Stimulated activated CD4-positive, alpha-beta T cell treated with anti-CD3 and anti-CD28 coated beads, Interleukin-15, amount 100 ng/mL, for 48 hours (primary cell): ENCODE measurements at places on chromosomes 2 and 18.

- DNase-seq = no peak
These were observed 42.0 kb downstream of the RDH14 start for GRCh38 chr2:18518116-18519111.

DNA sequence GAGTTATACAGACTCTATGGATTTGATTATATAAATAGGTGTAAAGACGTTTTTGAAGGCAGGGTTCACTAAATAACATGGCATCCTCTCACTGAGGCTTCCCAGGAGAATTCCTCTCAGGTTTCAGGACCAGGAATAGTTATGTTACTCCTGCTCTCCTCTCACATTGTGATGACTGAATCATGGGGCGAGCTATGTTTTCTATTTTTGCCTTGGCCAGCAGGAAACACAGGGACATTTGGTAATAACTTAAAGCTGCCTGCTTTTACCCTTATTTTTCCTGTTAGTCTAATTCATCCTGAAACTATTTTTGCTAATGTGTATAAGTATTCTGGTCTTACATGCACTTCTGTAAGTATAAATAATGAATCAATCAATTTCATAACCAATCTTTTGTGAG lies 115.3 kb upstream of the ITGB6 start:
- DNase-seq = no peak

GRCh38 chr2:127577973-127578372 lies 42.5 kb downstream of the MYO7B start:
- no peak for DNase-seq

GRCh38 chr2:67612576-67613042 lies 215.5 kb downstream of the ETAA1 start:
- DNase-seq = no peak

GRCh38 chr2:49271060-49271606 lies 116.8 kb upstream of the FSHR start:
- no peak for DNase-seq

DNA sequence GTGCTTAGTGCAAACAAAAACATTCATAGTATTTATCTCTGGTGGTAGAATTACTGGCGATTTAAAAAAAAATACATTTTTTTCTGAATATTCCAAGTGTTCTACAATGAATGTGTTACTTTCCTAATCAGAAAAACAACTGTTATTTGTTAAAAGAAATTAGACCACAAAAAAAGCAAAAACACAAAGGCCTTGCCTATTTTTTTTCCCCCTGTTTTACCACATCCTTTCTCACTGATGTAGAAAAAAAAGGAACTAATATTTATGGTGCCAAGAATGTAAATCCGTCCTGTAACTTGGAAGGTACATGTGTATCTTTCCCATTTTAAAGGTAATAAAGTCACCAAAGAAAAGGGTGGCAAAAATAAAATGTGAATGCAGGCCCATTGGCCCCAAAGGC lies 28.4 kb upstream of the MGAT4A start:
- no peak for DNase-seq

DNA sequence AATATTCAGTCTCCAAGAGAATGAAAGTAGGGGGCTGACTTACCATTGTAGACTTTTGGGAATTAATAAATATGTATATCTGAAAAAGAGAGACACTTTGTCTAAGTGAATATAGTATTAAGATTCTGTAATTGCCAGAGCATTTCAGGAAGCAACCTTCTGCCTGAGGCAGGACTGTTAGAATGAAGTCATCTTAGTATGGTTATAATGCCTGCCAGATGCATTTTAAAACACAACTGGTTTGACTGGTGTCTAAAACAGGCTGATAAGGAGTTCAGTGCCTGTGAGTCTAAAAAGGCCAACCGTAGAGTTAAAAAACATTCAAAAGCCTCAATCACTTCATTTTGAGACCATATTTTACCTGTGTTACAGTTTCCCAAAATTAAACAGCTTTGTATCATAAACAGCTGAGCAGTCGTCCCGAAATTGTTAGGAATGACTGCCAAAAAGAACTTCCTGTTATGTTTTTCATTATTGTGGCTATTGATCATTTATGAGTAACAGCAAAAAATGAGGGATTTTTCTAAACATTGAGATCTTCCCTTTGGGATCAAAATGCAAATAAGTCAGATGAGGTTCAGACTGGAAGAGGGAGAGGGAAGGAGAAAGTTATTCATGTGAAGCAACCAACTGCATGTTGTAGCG lies 443.9 kb downstream of the PID1 start:
- no peak for DNase-seq

DNA sequence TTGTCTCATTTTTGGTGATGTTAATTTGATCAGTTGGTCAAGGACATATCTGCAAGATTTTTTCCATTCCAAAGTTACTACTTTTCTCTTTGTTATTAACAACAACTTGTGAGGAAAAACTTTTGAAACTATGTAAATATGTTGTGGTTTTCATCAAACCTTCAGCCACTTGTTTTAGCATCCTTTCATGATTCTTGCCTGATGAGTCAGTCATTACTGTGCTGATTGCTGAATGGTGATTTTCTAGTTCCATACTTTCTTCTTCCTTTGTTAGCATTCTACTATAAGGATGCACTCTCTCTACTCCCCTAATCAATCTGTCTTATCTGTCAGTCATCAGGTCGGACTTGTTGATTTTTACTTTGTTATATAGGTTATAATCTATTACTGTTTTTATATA lies 10.9 kb downstream of the TMEM87B start:
- no peak for DNase-seq

DNA sequence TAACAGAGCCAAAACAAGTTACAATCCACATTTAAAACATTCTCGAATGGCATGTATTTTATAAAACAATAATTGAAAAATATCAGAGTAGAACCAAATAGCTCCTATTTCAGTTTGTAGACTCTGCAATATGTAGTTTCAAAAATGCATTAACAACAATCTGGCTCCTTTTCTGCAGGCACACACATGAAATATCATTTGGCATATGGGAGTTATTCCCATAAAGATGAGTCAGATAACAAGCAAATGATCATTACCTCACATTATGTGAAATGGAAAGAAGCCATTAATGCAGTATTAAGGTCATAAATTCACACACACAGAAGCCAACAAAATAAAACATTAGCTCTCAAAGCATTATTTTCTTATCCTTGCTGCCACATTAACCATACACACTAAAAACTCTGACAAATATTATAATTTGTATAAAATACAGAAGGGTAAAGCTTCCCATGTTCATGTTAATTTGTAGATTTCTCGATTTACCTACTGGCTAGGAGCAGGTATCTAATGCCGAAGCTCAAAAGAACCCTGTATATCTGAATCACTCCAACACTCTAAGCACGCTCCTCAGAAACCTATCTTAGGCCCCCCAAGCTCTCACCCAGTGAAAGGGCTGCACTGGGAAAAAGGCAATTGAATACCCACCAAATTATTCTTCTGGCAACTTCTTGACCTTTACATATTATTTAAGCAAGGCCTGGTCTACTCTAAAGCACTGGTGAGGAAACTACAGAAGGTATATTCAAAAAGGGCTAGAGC lies 13.8 kb downstream of the NBAS start:
- DNase-seq = no peak

DNA sequence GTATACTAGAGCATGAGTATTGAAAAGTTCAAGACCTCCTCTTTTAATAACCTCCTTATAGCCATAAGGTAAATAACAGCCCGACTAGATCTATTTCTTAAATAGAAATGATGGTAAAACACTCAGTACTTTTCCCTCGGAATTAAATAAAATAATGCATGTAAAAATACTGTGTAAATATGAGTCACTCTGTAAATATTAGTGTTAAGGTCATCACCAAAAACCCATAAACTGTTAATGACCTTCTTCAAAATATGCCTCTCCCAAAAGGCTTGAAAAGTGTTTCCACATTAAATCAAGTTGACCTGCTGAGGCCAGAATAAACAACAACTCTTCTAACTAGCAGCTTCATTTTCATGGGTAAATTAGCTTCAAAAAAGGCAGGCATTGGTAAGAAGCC lies 25.3 kb upstream of the BZW1 start:
- DNase-seq = no peak

DNA sequence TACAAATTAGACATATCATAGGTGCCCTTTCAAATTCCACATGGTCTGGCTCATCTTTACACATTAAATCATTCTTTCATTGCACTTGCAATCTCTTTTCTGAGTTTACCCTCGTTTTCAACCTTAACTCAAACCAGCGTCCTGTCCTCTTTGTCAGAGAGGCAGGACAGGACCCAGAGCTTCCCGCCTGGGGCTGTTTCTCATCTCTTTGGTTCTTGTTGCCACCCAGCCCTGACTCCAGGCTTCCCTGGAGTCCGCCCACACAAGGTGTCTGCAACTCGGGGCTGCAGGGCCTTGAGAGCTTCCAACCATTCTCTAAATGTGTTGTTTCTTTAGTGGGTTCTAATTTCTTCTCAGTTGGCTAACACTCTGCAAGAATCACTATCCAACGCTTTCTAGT lies 24.4 kb downstream of the RBMS1 start:
- no peak for DNase-seq

DNA sequence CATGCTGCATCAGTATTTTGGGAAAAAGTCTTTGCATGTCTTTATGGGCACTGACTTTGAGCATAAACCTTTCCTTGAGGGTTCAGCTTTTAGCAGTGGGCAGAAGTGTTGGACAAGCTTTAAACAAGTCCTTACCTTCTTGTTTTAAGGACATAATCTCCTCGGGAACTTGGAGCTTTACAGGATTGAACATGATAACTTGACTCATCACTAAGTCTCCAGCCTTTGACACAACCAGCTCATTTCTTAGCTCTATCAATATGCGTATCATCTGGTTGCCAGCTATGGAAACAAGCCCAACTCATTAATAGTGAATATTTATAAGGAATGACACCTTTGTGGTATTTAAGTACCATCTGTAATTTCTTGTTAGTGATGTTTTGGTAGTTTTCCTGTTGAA lies 21.0 kb upstream of the RAB27B start:
- DNase-seq = no peak

DNA sequence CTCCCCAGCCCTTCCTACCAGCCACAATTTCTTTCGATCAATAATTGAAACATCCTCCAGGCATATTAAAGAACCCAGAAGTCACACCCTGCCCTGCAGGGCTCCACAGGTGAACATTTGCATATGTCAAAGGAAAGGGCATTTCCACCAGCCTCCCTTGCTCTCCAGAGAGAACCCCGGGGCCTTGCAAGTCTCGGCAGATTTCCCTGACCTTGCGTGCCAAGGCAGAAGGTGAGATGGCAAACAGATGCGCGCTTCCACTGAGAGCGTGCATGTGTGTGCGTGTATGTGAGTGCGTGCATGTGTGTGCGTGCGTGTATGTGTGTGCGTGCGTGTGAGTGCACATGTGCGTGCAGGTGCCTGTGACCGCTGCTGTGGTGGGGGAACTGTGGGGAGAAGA lies 120.3 kb downstream of the INO80D start:
- DNase-seq = no peak

DNA sequence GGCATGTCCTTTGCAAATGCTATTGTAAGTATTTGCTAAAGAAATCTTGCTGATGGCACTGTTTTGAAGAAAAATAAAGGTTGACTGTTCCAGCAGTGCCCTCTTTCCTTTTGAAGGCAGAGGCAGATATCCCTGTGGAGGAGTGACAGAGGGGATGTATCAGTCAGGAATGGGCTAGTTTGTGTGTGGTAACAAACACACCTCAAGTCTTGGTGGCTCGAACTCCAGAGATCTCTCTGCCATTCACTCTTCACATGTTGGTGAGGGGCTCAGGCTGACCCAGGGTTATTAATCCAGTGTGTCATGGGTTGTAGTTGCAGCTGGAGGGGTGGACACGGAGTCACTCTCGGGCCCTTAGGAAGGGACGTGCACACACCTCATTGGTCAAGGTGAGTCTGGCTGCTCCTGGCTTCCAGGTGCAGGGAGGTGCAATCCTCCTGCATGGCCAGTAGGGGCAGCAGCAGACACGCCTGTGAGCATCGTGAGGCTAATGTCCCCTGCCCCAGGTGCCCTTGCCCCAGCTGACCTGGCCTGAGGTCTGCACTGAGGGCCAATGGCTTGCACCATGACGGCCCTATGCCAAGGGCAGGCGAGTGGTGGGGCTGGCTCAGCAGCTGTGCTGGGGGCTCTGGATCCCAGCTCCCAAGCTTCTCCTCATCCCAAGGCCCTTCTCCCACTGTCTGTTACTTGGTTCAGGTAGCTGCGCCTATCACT lies 146.5 kb downstream of the ASB1 start:
- no peak for DNase-seq

DNA sequence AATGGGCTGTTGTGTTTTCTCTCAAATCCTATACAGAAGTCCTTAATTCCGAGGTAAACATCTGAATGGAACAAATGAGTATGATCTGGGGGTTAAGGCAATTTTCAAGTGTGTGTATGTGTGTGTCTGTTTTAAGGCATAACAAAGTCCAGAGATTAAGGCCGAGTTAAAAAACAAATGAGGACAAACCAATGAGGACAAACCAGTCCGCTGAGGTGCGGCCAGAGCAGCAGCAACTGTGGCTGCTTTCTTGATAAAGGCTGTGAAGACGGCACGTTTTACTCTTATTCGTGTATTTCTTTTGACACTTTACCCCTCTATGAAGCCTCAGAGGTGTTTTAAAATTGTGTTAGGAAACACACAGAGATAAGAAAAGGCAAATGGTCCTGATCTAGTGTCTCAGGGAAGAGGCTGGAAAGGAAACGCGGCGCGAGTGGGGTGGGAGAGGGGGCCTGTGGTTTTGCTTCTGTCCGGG lies 495 bp upstream of the GULP1 start:
- DNase-seq = no peak

- DNase-seq = no peak
These were observed 117.5 kb downstream of the CD226 start for GRCh38 chr18:69830189-69830588.

GRCh38 chr2:75311993-75312392 lies 112.7 kb upstream of the TACR1 start:
- no peak for DNase-seq

GRCh38 chr2:46667945-46668344 lies 188.6 kb downstream of the TMEM247 start:
- DNase-seq = no peak

- no peak for DNase-seq
These were observed 18.1 kb upstream of the ADGRF3 start for GRCh38 chr2:26364669-26365068.

- peak; percentile 10 for DNase-seq
These were observed 552 bp downstream of the CNPPD1 start for GRCh38 chr2:219175928-219176817.

GRCh38 chr2:3169106-3169870 lies 208.3 kb downstream of the EIPR1 start:
- no peak for DNase-seq

DNA sequence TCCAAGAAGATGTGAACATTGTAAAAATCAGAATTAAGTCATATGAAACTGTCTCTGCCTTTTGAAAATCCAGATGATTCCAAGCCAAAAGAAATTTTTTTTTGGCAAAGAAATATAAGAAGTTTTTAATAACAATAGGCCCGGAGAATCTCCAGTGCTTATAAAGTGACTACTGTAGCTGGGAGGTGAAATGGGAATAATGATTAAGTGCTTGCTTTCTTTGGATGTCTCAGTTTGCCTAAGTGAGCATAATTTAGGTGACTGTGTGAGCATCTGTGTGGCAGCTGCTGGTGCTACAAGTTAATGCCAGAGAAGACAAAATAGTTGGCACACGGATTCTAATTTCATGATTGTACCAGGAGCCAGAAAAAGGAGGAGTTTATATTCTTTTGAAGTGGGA lies 185.0 kb downstream of the LTBP1 start:
- DNase-seq = no peak

- DNase-seq = no peak
These were observed 28.0 kb upstream of the SETBP1 start for GRCh38 chr18:44652722-44653121.

GRCh38 chr18:78523850-78524249 lies 455.8 kb upstream of the SALL3 start:
- no peak for DNase-seq
